ENCODE measurements at places on chromosomes 4 and X.

- no peak for DNase-seq
Measured at GRCh38 chr4:3077796-3078195, 3.3 kb downstream of the HTT start.

DNA sequence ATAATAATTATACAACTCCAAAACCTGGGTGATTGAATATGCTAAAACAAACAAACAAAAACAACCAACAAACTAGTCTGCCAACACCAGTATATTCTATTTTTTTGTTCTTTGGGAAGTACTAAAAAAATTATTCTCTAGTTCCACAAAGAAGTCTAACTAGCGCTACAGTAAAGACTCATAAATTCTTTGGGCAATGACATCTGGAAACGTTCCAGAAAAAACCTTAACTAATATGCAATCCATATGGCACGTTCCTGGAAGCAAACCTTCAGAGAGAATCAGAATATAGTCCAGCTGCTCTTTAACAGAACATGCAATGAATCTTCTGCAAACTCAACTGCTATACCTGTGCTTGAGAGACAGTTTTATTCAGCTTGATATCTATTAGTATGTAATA, 500.1 kb downstream of the TRAM1L1 start:
- peak; percentile 49 for DNase-seq

GRCh38 chrX:134315866-134316265, 78.9 kb downstream of the CCDC160 start:
- DNase-seq, result no peak

- peak; percentile 56 for DNase-seq
Measured at GRCh38 chr4:107304699-107305286, 268.7 kb upstream of the DKK2 start.

GRCh38 chr4:3269105-3269927, 20.4 kb downstream of the MSANTD1 start:
- DNase-seq, result no peak

GRCh38 chr4:152679414-152680281, at the start of gene TMEM154:
Gene TMEM154, minus strand, starts transcription at chr4:152679997. Its CDS starts 64 bp downstream, at chr4:152679933.
- peak; percentile 54 for DNase-seq

- DNase-seq, result no peak
Measured at GRCh38 chr4:24792552-24792951, 2.8 kb upstream of the SOD3 start.

GRCh38 chr4:6555519-6555918, 19.5 kb upstream of the MAN2B2 start:
- no peak for DNase-seq

- DNase-seq, result peak; percentile 20
Measured at GRCh38 chr4:74042681-74043080, 4.2 kb upstream of the CXCL3 start.

GRCh38 chrX:40433160-40433559, 147.6 kb upstream of the ATP6AP2 start:
- no peak for DNase-seq

GRCh38 chr4:124343661-124344171, 368.8 kb downstream of the ANKRD50 start:
- no peak for DNase-seq

DNA sequence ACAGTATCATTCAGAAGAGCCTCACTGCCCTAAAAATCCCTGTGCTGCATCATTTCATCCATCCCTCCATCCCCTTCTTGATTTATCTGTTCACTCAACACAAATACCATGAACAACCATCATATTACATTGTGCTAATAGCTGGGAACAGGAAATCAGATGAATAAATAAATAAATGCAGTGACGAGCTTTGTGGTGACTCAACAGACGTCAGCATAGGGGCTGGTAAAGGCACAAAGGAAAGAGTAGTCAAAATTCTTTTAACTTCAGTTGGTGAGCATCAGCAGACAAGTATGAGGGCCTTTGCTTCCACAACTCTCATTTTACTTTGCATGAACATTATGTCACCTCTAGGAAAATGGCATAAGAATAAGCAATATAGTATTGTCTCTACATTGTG, 65.5 kb downstream of the EDNRA start:
- DNase-seq, result no peak

GRCh38 chrX:17242470-17242869, 132.5 kb upstream of the NHS start:
- peak; percentile 68 for DNase-seq

GRCh38 chr4:142088906-142089305, 452.5 kb downstream of the IL15 start:
- no peak for DNase-seq

DNA sequence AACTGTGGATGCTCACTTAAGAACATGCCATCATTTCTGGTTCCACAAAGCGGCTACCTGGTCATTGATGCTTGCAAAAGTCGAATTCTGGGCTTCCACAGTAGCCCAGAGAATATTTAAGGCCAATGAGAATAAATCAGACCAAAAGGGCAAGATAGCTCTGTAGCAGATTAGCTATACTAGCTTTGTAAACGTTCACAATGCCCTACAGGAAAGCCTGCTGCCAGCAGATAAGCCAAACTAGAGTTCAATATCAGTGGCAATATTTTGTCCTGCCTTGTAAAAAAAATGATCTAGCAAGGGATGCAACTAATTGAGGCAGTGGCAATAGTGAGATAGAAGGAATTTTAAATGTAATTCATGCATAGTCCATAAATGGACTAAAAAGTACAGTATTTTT, 387.7 kb upstream of the TEX13C start:
- DNase-seq, result no peak

DNA sequence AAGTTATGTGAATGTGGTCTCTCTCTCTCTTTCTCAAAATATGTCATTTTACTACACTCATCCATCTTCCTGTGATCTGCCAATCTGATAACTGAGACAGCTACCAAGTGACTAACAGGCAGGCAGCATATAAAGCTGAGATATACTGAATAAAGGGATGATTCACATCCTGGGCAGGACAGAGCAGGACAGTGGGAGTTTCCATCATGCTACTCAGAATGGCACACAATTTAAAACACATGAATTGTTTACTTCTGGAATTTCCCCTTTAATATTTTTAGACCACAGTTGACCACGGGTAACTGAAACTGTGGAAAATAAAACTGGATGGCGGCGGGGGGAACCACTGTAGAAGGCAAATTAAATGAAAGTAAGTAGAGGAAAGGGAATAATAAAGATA, 58.6 kb upstream of the DCTD start:
- DNase-seq, result no peak

GRCh38 chrX:75229774-75230173, 44.1 kb upstream of the UPRT start:
- no peak for DNase-seq

- DNase-seq, result no peak
Measured at GRCh38 chrX:148380650-148381561, 119.5 kb upstream of the AFF2 start.

GRCh38 chr4:99852199-99852749, 35.6 kb downstream of the DAPP1 start:
- no peak for DNase-seq

DNA sequence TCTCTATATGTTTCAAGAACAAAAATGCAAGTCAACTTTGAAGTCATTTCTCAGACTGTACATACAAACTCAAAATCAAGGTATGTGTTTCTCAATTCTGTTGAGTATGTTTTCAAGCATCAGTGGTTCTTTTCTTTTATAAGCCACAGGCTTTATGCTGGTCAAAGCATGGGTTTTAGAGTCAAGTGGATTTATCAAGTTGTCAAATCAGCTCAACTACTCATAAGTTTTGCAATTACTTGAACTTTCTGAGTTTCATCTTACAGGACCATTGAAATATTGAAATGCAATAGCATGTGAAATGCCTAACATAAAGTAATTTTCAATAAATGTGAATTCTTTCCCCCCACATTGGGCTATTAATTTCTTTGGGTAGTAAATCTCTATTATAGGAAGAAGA, 239.9 kb upstream of the DKK2 start:
- no peak for DNase-seq

DNA sequence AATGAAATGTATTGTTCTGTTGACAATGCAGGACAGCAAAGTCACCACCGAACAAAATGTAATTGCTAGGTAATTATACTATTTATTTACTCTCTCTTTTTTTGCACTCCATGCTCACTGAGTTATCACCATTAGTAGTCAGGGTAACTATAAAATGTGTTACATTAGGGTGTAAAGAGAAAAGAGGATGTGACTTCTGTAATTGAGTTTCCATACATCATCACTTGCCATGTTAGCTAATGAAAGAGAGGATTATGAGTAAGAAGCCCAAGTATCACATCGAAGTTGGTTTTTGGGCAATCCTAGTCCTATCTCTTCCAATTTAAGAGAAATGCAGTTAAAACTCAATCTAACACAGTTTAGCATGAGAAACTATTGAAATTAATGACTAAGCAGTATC, 7.6 kb downstream of the ZXDA start:
- DNase-seq, result peak; percentile 40

- no peak for DNase-seq
Measured at GRCh38 chr4:8055206-8055605, 103.4 kb downstream of the ABLIM2 start.

- peak; percentile 73 for DNase-seq
Measured at GRCh38 chrX:103376118-103376978, at the start of gene BEX3. Gene BEX3, plus strand, starts transcription at chrX:103376538. Its CDS starts 984 bp downstream, at chrX:103377522.

DNA sequence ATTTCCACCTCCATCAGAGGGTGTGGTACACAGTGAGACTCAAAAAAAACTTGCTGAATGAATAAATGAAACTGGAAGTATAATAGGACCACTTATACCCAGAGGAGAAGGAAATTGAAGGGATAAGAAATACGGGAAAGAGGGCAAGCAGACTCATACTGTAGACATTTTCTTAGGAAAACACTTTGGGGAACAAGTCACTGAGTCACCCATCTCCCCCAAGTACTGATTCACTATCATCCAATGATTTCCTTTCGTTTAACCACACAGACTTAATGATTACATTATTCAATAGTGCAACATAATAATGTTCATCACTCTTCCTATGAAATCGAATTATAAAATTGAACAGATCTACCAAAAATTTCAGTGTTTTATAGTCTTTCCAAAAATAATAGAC, 97.1 kb downstream of the LDB2 start:
- no peak for DNase-seq

DNA sequence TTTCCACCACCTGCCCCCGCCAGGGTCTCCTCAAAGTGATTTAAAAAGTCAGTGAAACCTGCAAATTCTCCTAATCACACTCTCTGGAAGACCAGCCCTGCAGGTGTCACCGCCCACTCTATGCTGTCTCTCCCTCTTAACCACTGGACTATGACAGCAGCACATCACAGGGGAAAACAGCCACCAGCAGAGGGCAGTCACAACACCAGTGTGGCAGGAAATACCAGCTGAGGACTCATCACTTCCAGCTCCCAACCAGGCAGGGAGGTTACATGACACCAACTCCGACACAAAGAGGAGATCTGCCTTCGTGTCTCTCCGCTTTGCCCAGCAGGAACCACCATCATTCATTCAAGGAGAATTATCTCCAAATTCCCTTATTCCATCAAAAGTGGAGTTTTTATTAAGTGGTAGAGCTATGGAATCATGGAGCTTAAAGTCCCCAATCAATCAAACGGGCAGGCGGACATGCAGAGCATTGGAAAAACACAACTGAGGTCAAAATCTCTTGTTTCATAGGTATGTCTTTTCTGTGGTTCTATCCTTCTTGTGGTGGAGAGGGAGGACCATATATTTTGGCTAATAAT, 91.3 kb downstream of the NSUN7 start:
- DNase-seq, result no peak

DNA sequence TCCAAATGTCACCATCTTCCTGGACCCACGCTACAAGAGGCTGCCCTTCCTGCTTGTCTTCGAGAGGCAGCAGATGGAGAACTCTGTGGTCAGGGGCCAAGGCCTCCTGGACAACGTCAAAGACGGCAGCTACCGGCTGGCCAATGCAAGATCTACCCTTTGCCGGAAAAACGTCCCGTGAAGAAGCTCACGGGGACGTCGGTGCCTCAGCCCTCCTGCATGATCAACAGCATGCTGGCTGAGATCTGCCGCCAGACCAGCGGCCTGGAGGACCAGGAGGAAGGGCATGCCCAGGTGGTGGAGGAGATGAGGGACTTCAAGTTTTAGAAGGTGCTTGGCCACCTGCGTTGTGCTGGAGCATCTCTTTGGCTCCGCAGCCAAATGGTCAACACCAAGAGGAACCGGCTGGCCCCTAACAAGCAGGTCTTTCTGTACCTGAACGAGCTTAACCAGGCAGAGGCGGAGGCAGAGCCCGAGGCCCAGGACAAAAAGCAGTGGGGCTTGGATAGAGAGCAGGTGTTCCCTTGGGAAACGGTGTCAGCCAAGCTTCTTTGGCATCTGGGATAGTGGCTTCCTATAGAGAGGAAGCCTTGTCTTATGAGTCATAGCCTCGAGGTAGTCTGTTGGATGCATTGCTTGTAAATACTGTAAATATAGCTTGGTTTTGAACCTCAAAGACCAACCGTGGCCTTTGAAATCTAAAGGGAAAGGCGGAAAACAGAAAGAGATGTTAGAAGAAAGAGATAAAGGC, 94.8 kb upstream of the ELOVL6 start:
- DNase-seq, result no peak

DNA sequence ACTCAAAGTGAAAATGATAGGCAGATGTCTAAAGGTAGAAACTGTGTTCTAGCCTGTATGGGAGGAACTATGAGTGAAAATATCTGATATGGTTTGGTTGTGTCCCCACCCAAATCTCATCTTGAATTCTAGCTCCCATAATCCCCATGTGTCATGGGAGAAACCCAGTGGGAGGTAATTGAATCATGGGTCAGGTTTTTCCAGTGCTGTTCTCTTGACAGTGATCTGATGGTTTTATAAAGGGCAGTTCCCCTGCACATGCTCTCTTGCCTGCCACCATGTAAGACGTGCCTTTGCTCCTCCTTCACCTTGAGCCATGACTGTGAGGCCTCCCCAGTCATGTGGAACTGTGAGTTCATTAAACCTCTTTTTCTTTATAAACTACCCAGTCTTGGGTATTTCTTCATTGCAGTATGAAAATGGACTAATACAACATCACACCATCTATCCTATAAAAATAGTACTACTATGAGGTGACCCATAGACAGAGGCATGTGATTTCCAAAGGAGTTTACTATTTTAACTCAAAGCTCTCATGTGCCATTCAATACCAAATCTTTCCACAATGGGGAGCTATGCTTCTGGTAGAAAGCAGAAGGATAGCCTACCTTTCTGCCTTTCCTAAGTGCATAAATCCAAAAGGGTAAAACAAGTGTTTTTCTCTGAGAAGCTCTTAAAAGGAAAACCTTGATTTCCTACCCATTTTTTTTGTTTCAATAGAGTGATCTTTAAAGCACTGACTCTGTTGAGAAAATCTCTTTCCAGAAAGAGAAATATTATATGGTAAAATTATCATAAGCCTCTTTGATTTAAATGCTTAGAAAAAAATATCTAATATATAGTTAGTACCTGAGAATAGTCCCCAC, 38.8 kb downstream of the SEC31A start:
- no peak for DNase-seq

DNA sequence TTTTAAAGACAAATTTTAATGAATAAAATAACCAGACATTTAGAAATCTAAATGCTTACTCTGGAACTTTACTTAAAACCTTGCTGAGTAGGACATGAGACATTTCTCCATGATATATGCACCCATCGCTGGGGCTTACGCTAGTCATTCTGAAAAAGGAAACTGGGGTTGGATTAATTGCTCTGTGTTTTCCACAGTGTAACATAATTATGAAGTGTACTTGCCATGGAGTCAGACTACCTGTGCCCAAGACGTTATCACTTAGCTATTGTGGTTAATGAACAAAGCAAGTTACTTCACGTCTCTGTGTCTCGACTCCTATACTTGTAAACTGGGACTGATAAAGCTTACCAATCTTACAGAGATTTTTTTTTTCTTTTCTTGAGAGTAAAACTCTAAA, 47.8 kb downstream of the SHISA3 start:
- DNase-seq, result no peak

GRCh38 chr4:105619188-105619931, 66.9 kb downstream of the ARHGEF38 start:
- peak; percentile 75 for DNase-seq

Measured in NCI-H1105 treated with DMSO at 0.1 percent for 48 hours (cell line).